RWPE2 (cell line): ENCODE measurements at places on chromosomes 12 and 14.
A peak's percentile ranks its signal among the peaks of the same experiment; 100 is the strongest.

DNA sequence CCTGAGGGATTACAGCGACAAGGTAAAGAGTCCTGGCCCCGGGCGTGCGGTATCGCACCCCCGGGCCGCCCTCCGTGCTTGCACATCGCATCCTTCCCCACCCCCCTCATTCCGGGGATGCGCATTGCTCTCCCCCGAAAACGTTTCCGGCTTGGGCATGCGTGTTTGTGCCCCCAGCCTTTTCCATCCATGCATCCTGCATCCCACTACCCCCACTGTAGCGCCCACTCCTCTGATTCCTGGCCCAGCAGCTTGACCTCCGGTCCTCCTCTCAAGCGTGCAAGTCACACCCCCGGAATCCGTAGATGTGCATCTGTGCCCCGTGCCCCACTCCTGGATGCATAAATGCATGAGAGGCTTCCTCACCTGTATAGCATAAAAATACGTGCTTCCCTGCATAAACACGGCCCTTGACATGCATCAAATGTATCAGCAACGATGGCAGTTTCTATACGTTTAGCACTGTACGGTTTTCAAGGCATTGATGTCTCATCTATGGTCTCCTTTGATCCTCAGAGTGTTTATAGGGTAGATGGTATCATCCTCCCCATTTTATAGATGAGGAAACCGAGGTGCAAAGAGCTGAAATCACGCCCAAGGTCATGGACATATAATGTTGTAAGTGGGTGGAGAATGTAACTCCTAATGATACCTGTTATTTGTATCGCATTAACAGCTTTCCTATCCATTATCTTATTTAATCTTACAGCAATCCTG lies 484 bp downstream of the RIC8B start:
- peak overlapping the region; percentile 61 for H3K27ac ChIP-seq
- no peaks in the 10 kb centered on the region for H3K36me3 ChIP-seq
- H3K4me3 ChIP-seq: peak overlapping the region; percentile 62
- H3K4me1 ChIP-seq: peaks cover 5% of the 10 kb centered on the region
- H3K27me3 ChIP-seq: no peaks in the 10 kb centered on the region
- DNase-seq: no peak

GRCh38 chr14:23365036-23365731 lies at the start of gene EFS:
Gene EFS, minus strand, starts transcription at chr14:23365172. Its CDS starts 147 bp downstream, at chr14:23365025.
- peak within 1 kb of the TSS; percentile 45 for H3K4me3 ChIP-seq
- H3K27me3 ChIP-seq: no peaks in the 10 kb centered on the region
- DNase-seq: no peak
- peak within 1 kb of the TSS; percentile 54 for H3K27ac ChIP-seq
- peaks cover 6% of the 10 kb centered on the region for H3K4me1 ChIP-seq

- no peak overlapping the region for H3K27ac ChIP-seq
- no peak overlapping the region for H3K4me3 ChIP-seq
- DNase-seq: no peak
Measured at GRCh38 chr12:51926064-51926632, 18.8 kb downstream of the ACVRL1 start.

DNA sequence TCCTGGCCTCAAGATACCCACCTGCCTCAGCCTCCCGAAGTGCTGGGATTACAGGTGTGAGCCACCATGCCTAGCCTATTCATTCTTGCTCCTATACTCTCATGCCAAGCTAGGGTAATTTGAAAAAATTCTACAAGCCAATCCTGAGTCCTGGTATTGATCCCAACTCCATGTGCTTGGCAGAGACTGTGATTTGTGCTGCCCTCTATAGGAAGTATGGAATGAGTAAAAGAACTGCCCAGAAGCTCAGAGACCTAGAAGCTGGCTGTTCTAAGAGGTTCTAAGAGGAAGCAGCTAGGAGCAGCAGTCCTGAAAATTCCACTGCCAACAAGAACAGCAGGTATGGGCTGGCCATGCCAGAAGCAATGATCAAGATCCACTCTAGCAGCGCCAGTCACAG lies 402.5 kb downstream of the PCNX1 start:
- no peak for DNase-seq
- H3K27me3 ChIP-seq: no peaks in the 10 kb centered on the region
- H3K36me3 ChIP-seq: no peaks in the 10 kb centered on the region

GRCh38 chr12:102956738-102957327 lies 641 bp upstream of the ASCL1 start:
- DNase-seq: no peak
- H3K27me3 ChIP-seq: peaks cover 98% of the 10 kb centered on the region
- no peak overlapping the region for H3K27ac ChIP-seq
- H3K4me3 ChIP-seq: no peak overlapping the region

GRCh38 chr14:45807178-45807899 lies 554.3 kb upstream of the MIS18BP1 start:
- H3K27ac ChIP-seq: no peak overlapping the region
- H3K4me1 ChIP-seq: no peaks in the 10 kb centered on the region
- no peak for DNase-seq
- H3K4me3 ChIP-seq: no peak overlapping the region

GRCh38 chr12:31118347-31119191 lies 44.9 kb downstream of the DDX11 start:
- no peaks in the 10 kb centered on the region for H3K36me3 ChIP-seq
- H3K4me3 ChIP-seq: peak overlapping the region; percentile 22
- H3K4me1 ChIP-seq: no peaks in the 10 kb centered on the region
- no peaks in the 10 kb centered on the region for H3K27me3 ChIP-seq
- no peak overlapping the region for H3K27ac ChIP-seq

DNA sequence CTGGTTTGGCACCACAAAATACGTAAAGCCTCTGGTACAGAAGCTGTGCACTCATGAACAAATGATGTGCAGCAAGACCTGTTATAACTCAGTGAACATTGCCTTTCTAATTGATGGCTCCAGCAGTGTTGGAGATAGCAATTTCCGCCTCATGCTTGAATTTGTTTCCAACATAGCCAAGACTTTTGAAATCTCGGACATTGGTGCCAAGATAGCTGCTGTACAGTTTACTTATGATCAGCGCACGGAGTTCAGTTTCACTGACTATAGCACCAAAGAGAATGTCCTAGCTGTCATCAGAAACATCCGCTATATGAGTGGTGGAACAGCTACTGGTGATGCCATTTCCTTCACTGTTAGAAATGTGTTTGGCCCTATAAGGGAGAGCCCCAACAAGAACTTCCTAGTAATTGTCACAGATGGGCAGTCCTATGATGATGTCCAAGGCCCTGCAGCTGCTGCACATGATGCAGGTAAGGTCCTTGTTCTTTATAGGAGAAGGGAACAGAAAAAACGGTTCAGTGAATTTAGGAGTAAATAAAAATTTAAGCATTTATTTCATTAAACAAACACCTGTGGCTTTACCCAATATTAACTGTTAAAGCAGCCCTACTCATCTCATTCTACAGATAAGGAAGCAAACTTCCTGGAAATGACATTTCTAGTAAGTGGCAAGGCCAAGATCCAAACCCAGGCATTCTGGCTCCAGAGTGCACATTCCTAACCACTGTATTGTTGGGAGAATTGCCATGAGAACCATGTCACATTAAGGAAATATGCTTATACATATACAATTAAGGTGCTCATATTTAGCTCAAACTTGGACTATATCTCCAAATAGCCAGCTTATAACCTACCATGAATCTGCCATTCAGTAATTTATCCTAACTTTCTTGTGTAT lies 11.7 kb downstream of the COCH start:
- H3K4me1 ChIP-seq: no peaks in the 10 kb centered on the region
- no peaks in the 10 kb centered on the region for H3K36me3 ChIP-seq
- peaks cover 3% of the 10 kb centered on the region for H3K27me3 ChIP-seq
- no peak for DNase-seq

GRCh38 chr12:31008241-31008761 lies 65.4 kb upstream of the DDX11 start:
- H3K36me3 ChIP-seq: no peaks in the 10 kb centered on the region
- no peak for DNase-seq
- H3K4me1 ChIP-seq: no peaks in the 10 kb centered on the region
- H3K27ac ChIP-seq: no peak overlapping the region
- no peaks in the 10 kb centered on the region for H3K27me3 ChIP-seq

- peaks cover 81% of the 10 kb centered on the region for H3K36me3 ChIP-seq
- DNase-seq: no peak
- no peak overlapping the region for H3K4me3 ChIP-seq
- no peaks in the 10 kb centered on the region for H3K27me3 ChIP-seq
- peak overlapping the region; percentile 67 for H3K27ac ChIP-seq
Measured at GRCh38 chr14:91284146-91284790, 39.8 kb upstream of the GPR68 start.

GRCh38 chr14:100384277-100384676 lies 61.1 kb downstream of the SLC25A47 start:
- DNase-seq: no peak
- no peaks in the 10 kb centered on the region for H3K27me3 ChIP-seq
- peak overlapping the region; percentile 69 for H3K27ac ChIP-seq
- peaks cover 29% of the 10 kb centered on the region for H3K4me1 ChIP-seq
- peaks cover 6% of the 10 kb centered on the region for H3K36me3 ChIP-seq

DNA sequence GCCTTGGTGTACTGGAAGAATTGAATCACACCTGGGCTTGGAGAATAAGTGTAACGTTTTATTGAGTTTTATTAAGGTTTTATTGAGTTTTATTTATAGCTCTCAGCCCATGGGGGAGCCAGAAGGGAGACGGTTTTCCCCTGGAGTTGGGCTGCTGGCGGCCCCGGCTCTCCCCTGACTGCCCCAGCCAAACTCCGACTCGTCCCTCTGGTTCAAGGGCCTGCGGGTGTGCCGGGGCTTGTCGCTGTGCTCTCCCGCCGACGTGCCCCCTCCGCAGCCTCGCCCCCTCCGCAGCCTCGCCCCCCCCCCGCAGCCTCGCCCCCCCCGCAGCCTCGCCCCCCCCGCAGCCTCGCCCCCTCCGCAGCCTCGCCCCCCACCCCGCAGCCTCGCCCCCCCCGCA lies 326.1 kb upstream of the RTL1 start:
- H3K27me3 ChIP-seq: no peaks in the 10 kb centered on the region
- no peak overlapping the region for H3K27ac ChIP-seq
- no peak overlapping the region for H3K4me3 ChIP-seq
- H3K4me1 ChIP-seq: no peaks in the 10 kb centered on the region
- DNase-seq: no peak
- no peaks in the 10 kb centered on the region for H3K36me3 ChIP-seq

DNA sequence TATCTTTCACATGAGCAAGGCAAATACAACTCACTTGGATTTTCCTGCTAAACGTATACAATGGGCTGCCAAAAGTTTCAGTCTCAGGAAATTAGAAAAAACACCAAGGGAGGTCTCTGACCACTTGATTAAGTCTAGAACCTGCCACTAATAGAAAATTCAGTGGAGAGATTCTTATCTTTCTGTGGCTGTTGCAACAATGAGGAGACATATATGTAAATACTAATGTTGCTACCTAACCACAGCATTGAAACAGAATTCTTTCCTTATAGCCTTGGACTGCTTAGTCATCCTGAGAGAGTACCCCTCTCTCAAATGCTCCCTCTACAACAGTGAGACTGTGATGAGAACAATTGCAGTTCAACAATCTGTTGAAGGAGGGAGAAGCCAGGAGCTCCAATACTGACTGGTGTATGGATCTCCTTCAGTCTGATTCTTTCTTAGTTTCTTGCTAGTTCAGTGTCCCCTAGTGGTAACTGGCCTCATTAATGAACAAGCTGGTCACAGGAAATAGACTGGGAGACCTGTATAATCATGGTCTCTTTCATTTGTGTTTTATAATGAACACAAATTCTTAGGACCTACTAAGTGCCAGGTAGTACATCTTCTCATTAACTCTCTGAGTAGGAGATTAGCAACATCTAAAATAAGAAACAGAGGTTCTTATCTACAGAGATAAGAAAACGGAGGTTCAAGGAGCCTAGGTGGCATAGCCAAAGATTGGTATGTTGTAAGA lies 164.5 kb downstream of the SLC38A4 start:
- no peak for DNase-seq
- no peak overlapping the region for H3K4me3 ChIP-seq
- peaks cover 56% of the 10 kb centered on the region for H3K4me1 ChIP-seq
- H3K27me3 ChIP-seq: no peaks in the 10 kb centered on the region

DNA sequence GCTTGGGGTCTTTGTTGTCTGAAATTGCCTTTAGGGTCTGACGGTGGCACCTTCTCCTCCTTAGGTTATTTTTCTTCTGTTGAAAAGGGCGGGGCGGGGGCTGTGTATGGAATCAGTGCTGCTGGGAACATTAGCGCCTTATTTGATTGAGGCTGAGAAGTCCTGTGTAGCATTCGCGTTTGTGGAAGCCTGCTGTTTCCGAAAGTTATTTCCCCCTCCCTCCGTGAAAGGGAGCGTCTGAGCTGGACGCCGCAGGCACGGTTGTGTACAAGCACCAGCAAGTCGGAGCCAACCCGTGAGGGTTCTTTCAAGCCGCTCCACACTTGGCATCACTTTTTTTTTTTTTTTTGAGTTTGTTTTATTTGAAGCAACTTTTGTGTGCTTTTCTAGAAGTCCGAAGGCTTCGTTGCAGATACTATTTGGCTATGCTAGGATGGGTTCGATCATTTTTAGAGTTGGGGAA lies 1.1 kb downstream of the SYNE2 start:
- peak overlapping the region; percentile 52 for H3K27ac ChIP-seq
- peaks cover 16% of the 10 kb centered on the region for H3K4me1 ChIP-seq
- H3K36me3 ChIP-seq: no peaks in the 10 kb centered on the region
- peak; percentile 92 for DNase-seq
- H3K27me3 ChIP-seq: no peaks in the 10 kb centered on the region
- peak overlapping the region; percentile 99 for H3K4me3 ChIP-seq

GRCh38 chr14:101506926-101507835 lies 54.1 kb upstream of the DIO3 start:
- no peak overlapping the region for H3K4me3 ChIP-seq
- no peak overlapping the region for H3K27ac ChIP-seq
- no peaks in the 10 kb centered on the region for H3K36me3 ChIP-seq
- DNase-seq: peak; percentile 62
- H3K4me1 ChIP-seq: no peaks in the 10 kb centered on the region

DNA sequence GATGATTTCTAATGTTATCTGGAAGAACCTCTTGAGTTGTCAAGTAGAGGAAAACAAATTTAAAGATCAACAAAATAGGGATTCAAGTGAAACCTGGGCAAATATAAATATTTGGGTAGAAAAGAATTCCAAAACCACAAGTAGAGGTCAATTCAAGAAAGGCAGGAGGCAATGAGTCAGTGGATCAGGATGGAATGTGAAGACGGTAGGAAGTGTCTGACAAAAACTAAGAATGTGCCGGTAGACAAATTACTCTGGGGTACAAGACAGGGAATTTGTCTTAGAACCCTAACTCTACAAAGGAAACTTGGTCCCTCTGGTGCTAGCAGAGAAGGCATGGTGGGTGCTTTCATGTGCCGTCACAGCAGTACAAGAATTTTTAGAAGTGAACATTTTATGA lies 13.6 kb downstream of the ABCD2 start:
- no peaks in the 10 kb centered on the region for H3K36me3 ChIP-seq
- peaks cover 31% of the 10 kb centered on the region for H3K4me1 ChIP-seq
- no peak overlapping the region for H3K4me3 ChIP-seq
- DNase-seq: no peak
- no peaks in the 10 kb centered on the region for H3K27me3 ChIP-seq

- no peak overlapping the region for H3K4me3 ChIP-seq
- peaks cover 14% of the 10 kb centered on the region for H3K4me1 ChIP-seq
- H3K27ac ChIP-seq: peak overlapping the region; percentile 18
- no peaks in the 10 kb centered on the region for H3K27me3 ChIP-seq
- no peaks in the 10 kb centered on the region for H3K36me3 ChIP-seq
- peak; percentile 85 for DNase-seq
Measured at GRCh38 chr14:77088219-77088618, 9.8 kb upstream of the CIPC start.
